GM12878 (cell line): ENCODE measurements at places on chromosomes 4 and X. TPM values are rescaled to one million over a fixed set of nuclear protein-coding genes. Genes with fewer than 3 reads are reported as not detected.

DNA sequence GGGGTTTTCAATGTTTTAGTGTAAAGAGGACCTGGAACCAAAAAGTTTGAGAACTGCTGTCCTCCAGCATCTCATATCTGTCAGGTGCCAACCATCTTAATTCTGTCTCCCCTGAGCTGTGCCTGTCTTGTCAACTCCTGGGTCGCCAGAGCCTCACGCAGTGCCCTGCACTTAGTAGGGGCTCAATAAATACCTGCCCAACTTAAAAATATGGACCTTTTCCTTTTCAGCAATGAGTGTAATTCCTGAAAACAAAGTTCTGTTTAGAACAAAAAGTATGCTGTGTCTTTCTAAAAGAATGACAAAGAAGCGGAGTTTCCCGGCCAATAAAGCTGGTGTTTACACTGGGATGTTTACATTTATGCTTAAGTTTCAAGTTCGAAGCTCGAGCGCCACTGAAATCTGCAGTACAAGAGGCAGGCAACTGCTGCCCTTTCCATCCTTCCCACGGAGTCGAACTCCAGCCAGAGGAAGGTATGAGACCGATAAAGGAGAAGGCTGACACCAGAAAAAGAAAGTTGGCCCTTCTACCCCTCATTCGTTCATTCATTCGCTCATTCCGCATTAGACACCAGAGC, 1.1 kb upstream of the HTATSF1 start:
- DNase-seq: no peak

GRCh38 chrX:662126-662525, 31.5 kb downstream of the SHOX start:
- no peak for DNase-seq

GRCh38 chr4:163249042-163249441, 82.4 kb upstream of the NAF1 start:
- no peak for DNase-seq

GRCh38 chrX:10172877-10173276, 16.1 kb downstream of the CLCN4 start:
- DNase-seq: no peak

- no peak for DNase-seq
Measured at GRCh38 chr4:139834226-139834662, 168.6 kb downstream of the MGST2 start.

- DNase-seq: no peak
Measured at GRCh38 chrX:134146493-134146892, 90.5 kb upstream of the CCDC160 start.

DNA sequence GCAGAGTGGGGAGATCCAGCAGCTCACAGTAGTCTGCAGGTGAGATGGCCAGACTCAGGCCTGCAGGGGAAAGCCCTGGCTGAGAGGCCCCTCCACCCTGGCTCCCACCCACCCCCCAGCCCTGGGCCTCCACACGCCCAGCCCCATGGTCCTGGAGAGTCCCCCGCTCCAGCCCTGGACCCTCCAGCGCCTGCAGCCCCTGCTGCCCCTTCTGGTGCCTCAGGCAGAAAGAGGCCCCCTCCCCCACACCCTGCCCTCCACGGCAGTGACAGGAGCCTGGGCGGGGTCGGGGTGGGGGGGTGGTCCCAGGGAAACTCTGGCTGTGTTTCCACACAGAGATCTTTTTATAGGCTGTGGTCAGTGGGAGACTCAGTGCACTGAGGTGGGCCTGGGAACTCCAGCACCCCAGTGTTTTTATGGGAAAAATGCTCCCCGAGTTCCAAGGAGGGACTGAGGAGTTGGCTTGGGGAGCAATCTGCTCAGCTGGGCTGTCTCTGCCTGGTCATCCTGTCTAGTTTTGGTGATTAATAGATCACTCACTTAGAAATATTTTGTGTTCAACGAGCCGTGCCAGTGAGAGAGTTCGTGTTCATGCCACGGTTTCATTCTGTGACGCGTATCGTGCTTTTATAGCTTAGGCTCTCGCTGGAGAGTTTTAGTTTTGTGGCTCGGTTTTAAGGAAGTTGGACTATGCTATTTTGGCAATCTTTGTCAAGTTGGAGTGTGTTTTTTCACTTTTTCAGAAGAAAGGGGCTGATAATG, 53.1 kb upstream of the HGFAC start:
- DNase-seq: peak; percentile 77

DNA sequence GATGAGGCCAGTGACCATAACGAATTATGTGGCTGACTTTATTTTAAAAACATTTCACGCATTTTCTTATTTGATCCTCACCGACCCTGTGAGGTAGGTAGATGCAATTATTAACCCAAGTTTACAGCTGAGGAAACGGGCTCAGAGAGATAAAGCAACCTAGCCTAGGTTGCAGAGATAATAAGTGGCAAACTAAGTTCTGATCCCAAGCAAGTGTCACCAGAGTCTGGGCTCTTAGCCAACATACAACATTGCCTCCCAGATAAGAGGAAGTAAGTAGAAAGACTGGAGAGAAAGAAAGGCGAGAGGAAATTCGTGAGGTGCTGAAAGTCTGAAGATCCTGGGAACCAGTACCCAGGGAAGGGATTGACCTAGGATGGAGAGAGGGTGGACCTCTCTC, 77.4 kb upstream of the GPR50 start:
- no peak for DNase-seq

- DNase-seq: no peak
Measured at GRCh38 chr4:76987153-76987591, 37.6 kb downstream of the SEPTIN11 start.

GRCh38 chr4:67327245-67328017, 217.9 kb downstream of the CENPC start:
- DNase-seq: peak; percentile 9

DNA sequence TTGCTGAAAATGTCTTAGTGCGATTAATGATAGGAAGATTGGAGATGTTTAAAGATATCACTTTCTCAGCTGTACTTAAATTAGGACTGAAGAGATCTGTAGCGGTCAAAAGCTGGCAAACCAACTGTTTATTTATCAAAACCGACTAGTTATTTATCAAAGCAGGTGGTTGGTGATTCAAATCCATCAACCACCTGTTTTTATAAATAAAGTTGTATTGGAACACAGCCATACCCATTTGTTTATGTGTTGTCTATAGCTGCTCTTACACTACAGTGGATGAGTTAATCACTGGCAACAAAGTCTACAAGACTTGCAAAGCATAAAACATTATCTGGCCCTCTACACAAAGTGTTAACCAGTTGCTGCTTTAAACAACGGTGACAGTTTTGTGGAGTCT, 76.8 kb downstream of the IL15 start:
- no peak for DNase-seq

- DNase-seq: no peak
Measured at GRCh38 chr4:122830426-122831095, 3.9 kb downstream of the FGF2 start.

DNA sequence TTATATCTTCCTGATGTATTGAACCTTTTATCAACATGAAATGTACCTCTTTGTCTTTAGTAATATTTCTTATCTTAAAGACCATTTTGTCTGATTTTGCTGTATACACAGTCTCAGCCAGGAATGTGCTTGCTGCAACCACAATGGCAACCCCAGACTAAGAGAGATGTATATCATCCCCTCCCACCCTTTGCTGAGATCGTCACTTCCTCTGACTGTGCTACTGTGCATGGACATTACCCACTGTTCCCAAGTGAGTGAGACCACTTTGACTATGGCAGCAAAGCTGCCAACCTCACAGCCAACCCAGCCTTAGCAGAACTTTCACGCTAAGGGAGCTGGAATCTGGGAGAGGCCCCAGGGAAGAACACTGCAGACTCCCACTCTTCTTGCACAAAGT, 46.0 kb downstream of the EIF2S3 start:
- no peak for DNase-seq

- DNase-seq: no peak
Measured at GRCh38 chr4:28966982-28967381, 1753.2 kb upstream of the PCDH7 start.

TRIM75 gene
- polyA plus RNA-seq: not detected in 2 replicates

GLA gene
- polyA plus RNA-seq: 26.1 and 26.8 TPM in 2 replicates

NLGN4X gene
- polyA plus RNA-seq: 0.03 TPM in 1 of 2 replicates, not detected in the other

HSD17B13 gene
- not detected in 2 replicates for polyA plus RNA-seq

FAM47A gene
- not detected in 2 replicates for polyA plus RNA-seq

USP51 gene
- 0.53 and 0.89 TPM in 2 replicates for polyA plus RNA-seq

SLAIN2 gene
- polyA plus RNA-seq: 28.9 and 29.3 TPM in 2 replicates

CLDN34 gene
- polyA plus RNA-seq: not detected in 2 replicates
